ENCODE measurements at places on chromosomes 7 and 10.

GRCh38 chr10:3486346-3487065 is 298.5 kb downstream of the KLF6 start:
- no peak for DNase-seq

DNA sequence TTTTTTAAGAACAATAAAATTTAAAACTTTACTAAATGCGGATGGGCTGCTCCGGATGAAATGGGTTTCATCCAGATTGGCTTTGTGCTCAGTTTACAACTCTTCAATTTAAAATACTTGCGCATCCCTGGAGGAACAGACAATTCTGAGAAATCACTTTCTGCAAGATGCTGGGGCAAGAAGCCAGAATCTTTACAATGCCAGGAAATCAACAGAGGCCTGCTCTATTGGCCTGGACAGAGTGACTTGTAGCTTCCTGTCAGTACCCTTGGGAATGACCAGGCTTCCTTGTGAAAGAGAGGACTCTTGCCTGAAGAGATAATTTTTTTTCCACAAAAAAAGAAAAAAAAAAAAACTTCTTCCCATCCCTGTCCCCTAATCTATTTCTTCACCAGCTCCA is 3.9 kb upstream of the FAM13C start:
- DNase-seq, result no peak

- no peak for DNase-seq
These were observed 547.5 kb downstream of the GALNT17 start for GRCh38 chr7:71679480-71679879.

- DNase-seq, result no peak
These were observed 18.3 kb downstream of the CALHM2 start for GRCh38 chr10:103433858-103434257.

- DNase-seq, result peak; percentile 45
These were observed 60.9 kb downstream of the ARMC3 start for GRCh38 chr10:22988581-22989360.

Data from NCI-H1048 (cell line).